ENCODE measurements at places on chromosomes 4 and X.

GRCh38 chr4:30821859-30822612 lies 101.9 kb downstream of the PCDH7 start:
- DNase-seq, result no peak

DNA sequence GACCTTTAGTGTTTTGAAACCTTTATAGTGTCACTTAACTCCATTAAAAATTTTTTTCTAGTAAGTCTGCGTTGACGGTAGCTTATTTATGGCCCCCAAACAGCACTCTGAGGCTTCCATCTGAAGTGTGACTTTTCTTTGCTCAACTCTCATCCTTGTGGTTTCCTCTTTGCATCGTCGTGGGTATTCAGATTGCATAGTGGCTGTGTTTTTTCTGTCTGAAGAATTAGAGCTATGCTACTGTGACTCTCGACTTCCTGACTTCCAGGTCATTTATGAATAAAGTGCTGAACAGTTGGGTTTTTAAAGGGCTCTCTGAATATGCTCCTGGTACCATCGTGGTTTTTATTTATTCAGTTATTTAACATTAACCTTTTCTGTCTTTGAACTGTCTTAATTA lies 44.9 kb downstream of the JADE1 start:
- no peak for DNase-seq

DNA sequence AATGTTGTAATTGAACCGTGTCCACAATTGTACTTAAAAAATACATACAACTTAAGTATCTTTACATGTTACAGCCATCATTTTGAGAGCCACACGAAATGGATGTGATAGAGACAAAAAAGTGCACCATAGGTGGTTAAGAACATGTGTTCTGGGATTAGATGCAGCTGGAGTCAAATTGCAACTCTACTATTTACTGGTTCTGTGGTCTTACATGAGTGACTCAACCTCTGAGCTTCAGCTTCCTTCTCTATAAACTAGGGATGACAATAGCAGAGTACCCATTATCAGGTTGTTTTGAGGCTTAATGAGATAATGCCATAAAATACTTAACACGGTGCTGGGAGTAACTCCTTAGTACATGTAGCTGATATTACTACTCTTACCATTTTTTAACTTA lies 130.4 kb downstream of the IDS start:
- DNase-seq, result no peak

DNA sequence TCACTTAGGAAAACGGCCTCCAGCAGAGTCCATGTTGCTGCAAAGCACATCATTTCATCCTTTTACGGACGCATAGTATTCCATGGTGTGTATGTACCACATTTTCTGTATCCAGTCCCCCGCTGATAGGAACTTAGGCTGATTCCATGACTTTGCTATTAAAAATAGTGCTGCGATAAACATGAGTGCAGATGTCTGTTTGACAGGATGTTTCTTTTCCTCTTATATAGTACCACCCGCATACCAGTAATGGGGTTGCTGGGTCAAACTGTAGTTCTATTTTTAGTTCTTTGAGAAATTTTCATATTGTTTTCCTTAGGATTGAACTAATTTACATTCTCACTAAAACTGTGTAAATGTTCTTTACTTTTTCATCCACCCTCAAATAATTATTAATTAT lies 50.5 kb downstream of the VEGFC start:
- no peak for DNase-seq

DNA sequence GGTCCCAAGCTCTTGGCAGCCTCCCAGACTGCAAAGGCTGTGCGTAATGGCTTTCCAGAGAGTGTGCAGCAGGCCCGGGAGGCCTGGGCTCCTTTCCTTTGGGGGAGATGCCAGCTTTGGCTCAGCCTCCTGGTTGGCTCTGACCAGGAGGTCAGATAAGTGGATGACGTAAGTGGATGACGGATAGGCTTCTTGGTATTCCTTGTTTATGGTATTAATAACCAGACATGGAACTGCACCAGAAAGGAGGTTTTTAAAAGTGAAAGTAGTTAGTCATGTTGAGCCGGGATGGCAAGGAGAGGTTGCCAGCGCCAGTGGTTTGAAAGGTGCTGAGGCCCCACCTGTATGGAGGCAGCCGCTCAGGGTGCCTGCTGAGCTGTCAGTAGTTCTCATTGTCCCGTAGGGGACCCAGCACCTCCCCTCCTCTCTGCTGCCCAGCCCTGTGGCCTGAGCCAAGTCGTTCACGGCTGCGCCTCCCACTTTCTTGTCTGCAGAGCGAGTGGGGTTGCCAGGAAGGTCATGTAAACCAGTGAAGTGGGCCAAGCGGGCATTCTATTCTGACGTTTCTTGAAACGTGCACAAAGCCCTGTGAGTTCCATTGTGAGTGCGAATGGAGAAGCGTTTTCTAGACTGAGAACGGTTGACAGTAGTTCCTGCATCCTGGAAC lies 28.7 kb upstream of the STOX2 start:
- DNase-seq, result no peak

DNA sequence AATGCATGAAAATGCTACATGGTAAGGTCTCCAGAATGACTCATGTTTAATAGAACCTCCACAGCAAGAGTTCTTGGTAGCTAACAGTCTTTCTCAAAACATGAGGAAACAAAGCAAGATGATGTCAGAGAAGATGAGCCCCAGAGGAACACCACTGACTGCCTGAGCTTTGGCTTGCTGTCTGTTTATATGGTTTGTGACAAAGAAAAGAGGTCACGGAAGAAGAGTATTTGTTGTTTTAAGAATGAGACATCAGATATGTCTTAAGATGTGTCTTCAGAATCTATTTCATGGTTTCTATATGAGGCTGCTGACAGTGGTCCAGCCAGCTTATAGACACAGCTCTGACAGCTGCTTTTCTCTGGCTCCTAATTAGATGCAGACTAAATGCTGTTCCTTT lies 18.8 kb upstream of the AREG start:
- no peak for DNase-seq

All from activated CD4-positive, alpha-beta T cell treated with anti-CD3 and anti-CD28 coated beads, Interleukin-2, amount 50 U/mL, for 1 hour (primary cell).